ENCODE measurements at places on chromosomes 13 and 19.

- no peak for DNase-seq
Observed at GRCh38 chr13:36841391-36841790, 22.4 kb downstream of the RFXAP start.

GRCh38 chr13:73138276-73138637 lies 79.5 kb downstream of the KLF5 start:
- DNase-seq = no peak

GRCh38 chr19:38975861-38976271 lies 324 bp upstream of the FBXO17 start:
- DNase-seq = no peak

- no peak for DNase-seq
Observed at GRCh38 chr13:39590466-39591036, 12.4 kb downstream of the LHFPL6 start.
